Panc1 (cell line): ENCODE measurements at places on chromosomes 2 and 18.
A peak's percentile ranks its signal among the peaks of the same experiment; 100 is the strongest.

GRCh38 chr2:178553047-178553446 lies 72.8 kb downstream of the PLEKHA3 start:
- DNase-seq = peak; percentile 18

DNA sequence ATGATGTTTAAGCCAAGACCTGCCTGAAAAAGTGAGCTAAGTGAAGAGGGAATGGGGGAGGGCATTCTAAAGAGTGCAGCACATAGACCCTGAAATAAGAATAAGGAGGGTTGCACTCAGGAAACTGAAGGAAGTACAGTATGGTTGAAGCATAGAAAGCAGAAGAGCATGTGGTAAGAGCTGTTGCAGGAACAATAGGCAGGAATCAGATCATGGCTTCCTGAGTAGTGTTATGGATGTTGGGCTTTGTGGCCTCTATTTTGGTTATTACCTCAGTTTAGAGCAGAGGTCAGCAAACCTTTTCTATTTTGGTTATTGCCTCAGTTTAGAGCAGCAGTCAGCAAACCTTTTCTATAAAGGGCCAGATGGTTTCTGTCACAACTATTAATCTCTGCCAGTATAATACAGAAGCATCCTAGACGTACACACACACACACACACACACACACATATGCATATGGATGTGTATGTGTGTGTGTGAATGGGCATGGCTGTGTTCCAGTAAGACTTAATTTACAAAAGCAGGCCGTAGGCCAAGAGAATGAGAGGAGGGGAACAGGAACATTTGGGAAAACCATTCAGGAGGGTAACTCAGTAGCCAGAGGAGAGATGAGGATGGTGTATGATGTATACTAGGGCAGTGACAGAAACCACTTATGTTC lies 91.1 kb upstream of the MYO3B start:
- no peak for DNase-seq

- DNase-seq = no peak
Observed at GRCh38 chr18:53033128-53033527, 693.1 kb downstream of the DCC start.

DNA sequence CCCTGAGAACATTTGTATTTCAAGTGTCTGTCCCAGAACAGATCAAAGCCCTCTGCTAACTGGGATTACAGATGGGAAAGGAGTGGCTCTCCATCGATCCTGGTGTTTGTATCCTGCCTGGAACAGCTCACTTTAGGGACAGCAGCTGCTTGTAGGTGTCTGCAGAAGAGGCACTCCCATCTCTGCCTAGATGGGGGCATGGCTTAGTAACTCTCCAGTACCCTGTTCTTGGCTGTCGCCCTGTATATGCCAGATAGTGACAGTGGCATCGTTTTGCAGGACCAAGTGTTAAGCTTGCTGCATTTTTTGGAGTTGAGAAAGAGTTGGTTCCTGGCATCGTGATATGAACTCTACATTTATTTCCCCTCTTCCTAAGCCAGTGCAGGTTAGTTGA lies 189.9 kb downstream of the SH3RF3 start:
- DNase-seq = no peak

- no peak for DNase-seq
Observed at GRCh38 chr2:5693287-5694201, 1.4 kb downstream of the SOX11 start.

- DNase-seq = no peak
Observed at GRCh38 chr2:115939902-115940301, 1497.5 kb downstream of the DPP10 start.

DNA sequence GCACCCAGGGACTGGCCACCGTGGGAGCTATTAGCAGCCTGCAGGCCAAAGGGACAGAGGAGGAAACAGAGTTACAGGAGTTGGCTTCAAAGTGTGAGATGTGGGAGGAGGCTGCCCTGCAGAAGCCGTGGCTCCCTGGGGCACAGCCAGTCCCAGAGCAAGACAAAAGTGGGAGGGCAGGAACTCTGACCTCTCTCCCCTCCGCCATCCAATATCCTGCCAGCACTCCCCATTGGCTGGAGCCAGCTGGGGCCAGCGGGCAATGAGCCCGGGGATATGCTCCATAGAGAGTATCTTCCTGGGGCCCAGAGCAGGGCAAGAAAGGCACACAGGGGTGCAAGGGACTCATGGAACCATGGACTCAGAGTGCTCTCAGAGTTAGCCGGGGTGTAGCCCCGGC lies 143.1 kb downstream of the INHBB start:
- DNase-seq = no peak

DNA sequence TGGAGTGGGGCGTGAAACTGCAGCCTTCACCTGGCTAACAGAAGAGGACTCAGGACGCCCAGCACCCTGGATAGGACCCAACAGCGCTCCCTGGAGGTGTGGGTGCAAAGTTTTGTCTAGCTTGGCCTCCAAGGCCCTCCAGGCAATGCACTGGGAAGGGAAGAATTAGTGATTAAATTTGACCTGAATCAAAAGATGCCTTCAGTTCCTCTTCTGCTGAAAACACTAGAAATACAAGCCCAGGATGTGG lies 779 bp upstream of the TRIB2 start:
- peak; percentile 65 for DNase-seq

- no peak for DNase-seq
Observed at GRCh38 chr18:31980863-31981262, 37.8 kb upstream of the RNF125 start.

- no peak for DNase-seq
Observed at GRCh38 chr2:143192106-143192505, 62.9 kb downstream of the ARHGAP15 start.

- no peak for DNase-seq
Observed at GRCh38 chr18:25518716-25519053, 166.7 kb upstream of the ZNF521 start.

GRCh38 chr2:238286987-238287736 lies 1.2 kb downstream of the PER2 start:
- no peak for DNase-seq

GRCh38 chr18:48065601-48065995 lies 135.1 kb upstream of the SMAD2 start:
- no peak for DNase-seq

- DNase-seq = peak; percentile 38
Observed at GRCh38 chr2:206981739-206982340, 42.5 kb downstream of the CPO start.

GRCh38 chr2:122105877-122106206 lies 350.4 kb downstream of the TSN start:
- DNase-seq = no peak
